ENCODE measurements at places on chromosomes 16 and 17. TPM values are rescaled to one million over a fixed set of nuclear protein-coding genes. Genes with fewer than 3 reads are reported as not detected.

DNA sequence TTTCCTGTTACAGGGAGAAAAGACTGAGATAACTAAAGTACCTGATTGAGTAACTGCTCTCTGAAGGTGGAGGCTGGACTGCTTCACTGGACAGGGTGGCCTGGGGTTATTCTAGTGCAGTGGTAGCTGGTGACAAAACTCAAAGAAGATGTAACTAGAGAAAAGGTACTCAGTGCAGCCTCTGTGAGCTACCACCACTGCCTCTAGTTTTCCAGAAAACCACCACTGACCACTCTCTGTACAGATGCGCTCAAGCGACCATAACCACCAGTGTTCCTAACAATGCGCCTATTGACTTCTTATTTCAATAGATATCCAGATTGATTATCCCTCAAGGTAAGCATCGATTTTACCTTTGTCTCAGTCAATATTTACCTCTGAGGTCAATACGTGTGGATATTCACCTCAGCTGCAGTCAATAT, 492.2 kb downstream of the WWOX start:
- no peaks in the 10 kb centered on the region for H3K36me3 ChIP-seq
- no peaks in the 10 kb centered on the region for H3K27me3 ChIP-seq
- no peak overlapping the region for H3K4me3 ChIP-seq
- no peak overlapping the region for H3K27ac ChIP-seq

The DNASE1L2 gene
- 1.9 TPM for total RNA-seq

DNA sequence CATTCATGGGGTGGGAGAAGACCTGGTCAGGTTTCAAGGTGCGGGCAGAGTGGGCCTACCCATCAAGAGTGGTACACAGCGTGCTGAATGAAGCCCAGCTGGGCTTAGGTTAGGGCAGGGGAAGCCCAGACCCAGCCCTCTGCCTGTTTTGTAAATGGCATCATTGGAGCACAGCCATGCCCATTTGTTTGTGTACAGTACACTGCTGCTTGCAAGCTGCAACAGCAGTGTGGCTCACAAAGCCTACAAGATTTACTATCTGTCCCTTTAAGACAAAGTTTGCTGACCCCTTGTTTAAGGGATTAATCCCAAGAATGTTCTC, 230.1 kb upstream of the TNRC6C start:
- H3K4me3 ChIP-seq, result no peak overlapping the region
- no peaks in the 10 kb centered on the region for H3K4me1 ChIP-seq
- H3K27me3 ChIP-seq, result peaks cover 5% of the 10 kb centered on the region
- no peaks in the 10 kb centered on the region for H3K36me3 ChIP-seq
- H3K27ac ChIP-seq, result no peak overlapping the region

The SHMT1 gene
- 46.5 TPM for total RNA-seq

The TEDC2 gene
- 26.5 TPM for total RNA-seq

GRCh38 chr17:31647661-31648060, 211.4 kb downstream of the COPRS start:
- no peak overlapping the region for H3K4me3 ChIP-seq
- H3K27ac ChIP-seq, result no peak overlapping the region
- no peaks in the 10 kb centered on the region for H3K4me1 ChIP-seq
- no peaks in the 10 kb centered on the region for H3K27me3 ChIP-seq
- DNase-seq, result no peak
- no peaks in the 10 kb centered on the region for H3K36me3 ChIP-seq

The PRCD gene
- total RNA-seq, result not detected

- peaks cover 23% of the 10 kb centered on the region for H3K4me1 ChIP-seq
- H3K27me3 ChIP-seq, result no peaks in the 10 kb centered on the region
- DNase-seq, result no peak
- H3K36me3 ChIP-seq, result no peaks in the 10 kb centered on the region
Observed at GRCh38 chr17:27293359-27293897, 486 bp upstream of the WSB1 start.

The SMPD3 gene
- total RNA-seq, result 0.89 TPM

The GCGR gene
- total RNA-seq, result not detected
